ENCODE measurements at places on chromosomes 5 and 9. TPM values are rescaled to one million over a fixed set of nuclear protein-coding genes. Genes with fewer than 3 reads are reported as not detected.

Gene IGFBPL1
- total RNA-seq, result 0.95 TPM

Gene RASGRF2
- total RNA-seq, result 97.0 TPM

Gene EQTN
- 1.8 TPM for total RNA-seq

Gene KIF20A
- not detected for total RNA-seq

Gene TMOD1
- total RNA-seq, result 31.4 TPM

Gene PNPLA7
- 17.7 TPM for total RNA-seq

Gene IL4
- total RNA-seq, result not detected

Gene DNM1
- total RNA-seq, result 881 TPM
